Stimulated activated naive CD8-positive, alpha-beta T cell treated with anti-CD3 and anti-CD28 coated beads, Interleukin-15, amount 100 ng/mL, for 72 hours (primary cell): ENCODE measurements at places on chromosomes 7 and 10.

- DNase-seq = no peak
Observed at GRCh38 chr10:21145751-21146435, 248.8 kb upstream of the NEBL start.

- DNase-seq = no peak
Observed at GRCh38 chr10:96309628-96310320, 5.5 kb downstream of the DNTT start.

- DNase-seq = no peak
Observed at GRCh38 chr7:55129541-55130394, 111.0 kb downstream of the EGFR start.

DNA sequence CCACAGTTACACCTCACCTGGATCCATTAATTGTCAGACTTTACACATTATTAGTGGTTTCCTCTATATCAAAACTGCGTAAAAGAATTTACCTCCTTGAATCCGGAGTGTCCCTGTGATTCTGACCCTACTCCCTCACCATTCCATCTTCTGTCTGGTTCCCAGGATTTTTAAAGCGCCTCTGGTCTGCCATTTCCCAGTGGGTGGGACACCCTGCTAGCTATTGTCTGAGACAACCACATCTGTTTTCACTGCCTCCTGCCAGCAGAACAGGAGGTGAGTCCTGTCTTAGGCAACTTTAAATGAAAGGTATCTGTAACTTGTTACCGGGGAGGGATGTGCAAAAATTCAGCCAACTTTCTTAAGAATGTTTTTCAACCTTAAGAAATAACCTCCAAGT, 2.3 kb downstream of the MACROH2A2 start:
- DNase-seq = no peak

- no peak for DNase-seq
Observed at GRCh38 chr7:64863969-64864368, 39.1 kb upstream of the ZNF273 start.

DNA sequence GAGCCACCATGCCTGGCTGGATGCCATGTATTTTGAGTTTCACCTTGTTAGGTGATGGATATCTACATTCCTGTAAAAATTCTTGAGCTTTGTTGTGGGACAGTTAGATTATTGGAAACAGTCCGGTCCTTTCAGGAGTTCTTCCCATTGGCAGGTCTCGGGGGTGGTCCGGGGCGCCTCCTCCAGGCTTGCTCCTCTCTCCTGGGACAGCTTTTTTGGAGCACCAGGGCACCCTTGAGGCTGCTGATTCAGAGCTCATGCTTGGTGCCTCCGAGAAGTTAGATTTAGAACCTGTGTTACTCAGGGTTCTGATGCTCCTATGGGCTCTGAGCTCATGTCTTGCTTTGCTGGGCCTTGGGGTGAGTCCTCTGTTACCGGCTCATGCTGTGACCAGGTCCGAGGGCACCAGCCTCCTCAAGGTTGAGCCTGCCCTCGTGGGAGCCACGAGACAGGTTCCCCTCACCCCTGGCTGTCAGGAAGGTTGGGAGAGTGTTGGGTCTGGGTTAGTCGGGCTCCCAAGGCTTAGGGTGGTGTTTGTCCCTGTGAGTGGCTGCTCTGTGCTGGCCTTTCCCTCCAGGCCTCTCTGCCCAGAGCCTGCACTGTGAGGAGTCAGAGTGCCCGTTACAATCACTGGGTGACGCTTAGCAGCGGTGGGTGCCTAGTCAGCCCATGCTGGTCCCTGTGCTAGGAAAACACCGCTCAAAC, 6.0 kb downstream of the SPRN start:
- DNase-seq = no peak

DNA sequence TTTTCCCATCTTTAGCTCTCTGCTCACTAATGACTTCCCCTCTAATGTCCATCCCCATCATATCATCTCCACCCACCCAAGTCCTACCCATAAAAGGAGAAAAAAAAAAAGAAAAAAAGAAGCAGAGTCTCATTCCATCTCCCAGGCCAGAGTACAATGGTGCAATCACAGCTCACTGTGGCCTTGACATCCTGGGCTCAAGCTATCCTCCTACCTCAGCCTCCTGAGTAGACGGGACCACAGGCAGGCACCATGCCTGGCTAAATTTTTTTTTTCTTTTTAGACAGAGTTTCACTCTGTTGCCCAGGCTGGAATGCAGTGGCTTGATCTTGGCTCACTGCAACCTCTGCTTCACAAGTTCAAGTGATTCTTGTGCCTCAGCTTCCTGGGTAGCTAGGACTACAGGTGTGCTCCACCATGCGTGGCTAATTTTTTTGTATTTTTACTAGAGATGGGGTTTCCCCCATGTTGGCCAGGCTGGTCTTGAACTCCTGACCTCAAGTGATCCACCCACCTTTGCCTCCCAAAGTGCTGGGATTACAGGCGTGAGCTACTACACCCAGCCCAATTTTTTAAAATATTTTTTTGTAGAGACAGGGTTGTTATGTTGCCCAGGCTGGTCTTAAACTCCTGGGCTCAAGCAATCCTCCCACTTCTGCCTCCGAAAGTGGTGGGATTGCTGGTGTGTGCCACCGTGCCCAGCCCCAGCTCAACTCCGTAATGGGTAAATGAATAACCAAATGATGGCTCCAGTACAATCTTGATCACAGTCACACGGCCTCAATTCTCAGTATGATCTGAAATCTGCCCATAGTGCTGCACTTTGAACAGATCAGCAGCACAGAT, 24.6 kb upstream of the SGMS1 start:
- no peak for DNase-seq

- no peak for DNase-seq
Observed at GRCh38 chr7:112267944-112268691, 61.6 kb downstream of the ZNF277 start.

DNA sequence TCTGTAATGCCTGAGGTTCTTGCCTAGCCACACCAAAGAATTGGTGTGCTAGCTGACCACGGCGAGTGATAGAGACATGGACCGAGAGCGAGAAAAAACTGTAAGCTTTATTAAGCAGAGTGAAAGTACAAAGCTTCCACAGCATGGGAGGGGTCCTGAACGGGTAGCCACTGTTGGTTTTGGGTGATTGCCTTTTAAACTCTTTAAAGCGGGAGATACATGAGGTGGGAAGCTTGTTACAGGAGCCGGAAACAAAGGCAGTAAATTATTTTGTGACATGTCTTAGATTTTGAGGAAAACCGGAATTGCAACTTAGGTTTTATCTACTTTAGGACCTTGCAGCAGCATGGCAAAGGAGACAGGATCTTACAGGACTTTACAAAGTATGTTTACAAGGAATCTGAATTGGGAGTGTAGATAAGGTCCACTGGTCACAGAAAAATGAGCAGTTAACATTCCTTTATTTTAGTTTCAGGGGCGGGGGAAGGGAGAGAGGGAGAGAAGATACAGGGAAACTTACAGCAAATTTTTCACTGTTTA, 252.7 kb upstream of the MBL2 start:
- DNase-seq = no peak

DNA sequence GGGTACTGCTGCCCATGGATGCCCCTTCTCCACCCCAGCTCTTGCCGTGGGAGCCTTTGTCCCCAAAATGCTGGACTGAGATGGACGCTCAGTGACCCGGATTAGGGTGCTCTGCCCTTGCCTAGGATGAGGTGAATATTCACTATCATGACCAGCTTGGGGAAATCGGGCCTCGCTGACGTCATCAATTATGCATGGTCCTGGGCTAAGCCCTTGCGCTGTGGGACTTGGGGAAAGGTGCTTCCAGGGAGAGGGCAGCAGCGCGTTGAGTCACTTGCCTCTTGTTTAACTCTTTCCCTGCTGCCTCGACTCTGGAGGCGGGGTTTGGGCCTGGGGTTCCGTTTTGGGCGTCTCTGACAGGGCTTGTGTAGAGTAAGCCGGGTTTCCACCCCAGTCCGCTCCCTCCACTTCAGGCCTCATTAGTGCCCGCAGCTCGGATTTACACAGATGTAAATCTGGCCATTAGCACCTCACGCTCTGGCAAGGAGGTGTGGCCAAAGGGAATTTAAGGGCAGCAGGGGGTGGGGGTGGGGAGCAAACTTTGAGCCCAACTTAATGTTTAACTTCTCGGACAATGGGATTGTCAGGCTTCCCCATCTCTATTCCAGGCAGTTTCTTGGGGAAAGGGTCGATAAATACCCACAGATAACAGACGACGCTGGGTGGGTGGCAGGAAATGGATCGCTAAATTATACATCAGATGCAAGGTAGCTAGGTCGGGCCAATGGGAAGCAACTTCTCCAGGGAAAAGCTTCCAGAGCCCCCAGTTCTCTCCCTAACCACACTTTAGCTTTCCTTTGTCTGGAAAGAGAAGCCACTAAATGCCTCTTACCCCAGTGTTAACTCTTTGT, 51.3 kb upstream of the TCF7L2 start:
- DNase-seq = no peak

DNA sequence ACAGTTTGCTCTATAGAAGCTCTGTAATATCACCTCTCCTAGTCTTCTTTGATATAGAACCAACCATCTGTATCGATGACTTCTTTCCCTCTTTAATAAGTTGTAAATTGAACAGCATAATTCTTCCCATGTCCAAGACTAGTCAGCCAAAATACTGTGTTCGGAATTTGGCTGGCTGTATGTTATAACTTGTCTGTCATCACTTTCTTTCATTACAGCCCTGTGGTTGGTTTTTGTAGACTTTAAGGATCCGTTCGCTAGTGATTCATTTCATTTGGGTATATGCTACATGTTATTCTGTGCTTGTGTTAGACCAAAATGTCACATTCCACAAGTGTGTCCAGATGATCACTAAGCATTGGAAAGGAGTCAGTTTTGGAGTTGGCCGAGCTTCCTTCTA, 155.4 kb upstream of the ITGB1 start:
- DNase-seq = no peak

DNA sequence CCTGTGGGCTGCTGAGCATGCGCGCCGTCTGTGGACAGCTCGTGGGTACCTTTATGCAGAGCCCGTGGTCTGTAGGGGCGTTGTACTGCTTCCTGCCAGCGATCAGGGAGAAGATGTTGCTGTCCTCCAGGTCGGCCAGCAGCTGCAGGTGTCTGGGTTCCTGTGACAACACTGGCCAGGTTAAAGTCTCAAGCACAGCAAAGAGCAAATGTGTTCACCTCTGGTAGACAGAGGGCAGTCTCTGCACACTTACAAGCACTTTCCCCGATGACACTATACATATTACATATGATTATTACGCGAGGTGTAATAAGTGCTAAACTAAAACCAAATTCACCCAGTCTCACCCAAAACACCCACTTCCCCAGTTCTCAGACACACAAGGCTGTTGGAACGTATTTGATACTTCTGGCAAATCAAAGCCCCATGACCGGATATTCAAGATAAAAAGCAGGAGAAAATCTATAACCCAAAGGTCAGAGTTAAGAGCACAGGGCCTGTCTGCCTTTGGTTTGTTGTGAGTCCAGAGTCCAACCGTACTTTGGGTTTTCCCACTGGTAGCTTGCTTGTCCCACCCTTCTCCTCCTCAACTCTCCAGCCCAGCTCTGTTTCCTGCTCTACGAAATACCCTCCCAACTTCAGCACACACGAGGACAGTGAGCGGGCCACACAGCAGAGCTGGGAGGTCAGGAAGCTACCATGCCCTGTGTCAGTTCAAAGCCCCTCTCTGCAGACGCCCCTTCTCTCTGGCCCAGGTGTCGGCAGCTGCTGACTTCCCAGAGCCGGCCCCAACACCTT, 49.7 kb upstream of the DDC start:
- DNase-seq = no peak

- no peak for DNase-seq
Observed at GRCh38 chr7:105682341-105683060, 101.2 kb upstream of the EFCAB10 start.

- DNase-seq = no peak
Observed at GRCh38 chr7:48114589-48114988, 25.5 kb downstream of the UPP1 start.

DNA sequence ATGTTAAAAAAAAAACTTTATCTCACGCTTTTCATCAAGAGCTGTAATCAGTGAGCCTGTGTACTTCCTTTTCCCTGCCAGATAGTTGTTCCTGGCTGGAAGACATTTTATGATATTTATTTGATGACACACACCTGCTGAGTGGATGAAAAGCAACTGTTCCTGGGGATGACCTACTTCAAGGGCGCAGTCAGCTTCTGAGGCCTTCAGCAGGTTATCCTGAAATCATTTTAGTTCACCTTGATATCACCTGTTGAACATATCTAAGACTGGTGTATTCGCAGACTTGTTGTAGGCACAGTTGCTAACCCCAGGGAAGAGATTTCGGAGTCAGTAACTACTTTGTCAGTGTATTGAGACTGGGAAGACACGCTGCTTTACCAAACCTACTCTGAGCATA, 234.5 kb upstream of the TCF7L2 start:
- no peak for DNase-seq

GRCh38 chr7:64854969-64855368, 48.1 kb upstream of the ZNF273 start:
- no peak for DNase-seq

DNA sequence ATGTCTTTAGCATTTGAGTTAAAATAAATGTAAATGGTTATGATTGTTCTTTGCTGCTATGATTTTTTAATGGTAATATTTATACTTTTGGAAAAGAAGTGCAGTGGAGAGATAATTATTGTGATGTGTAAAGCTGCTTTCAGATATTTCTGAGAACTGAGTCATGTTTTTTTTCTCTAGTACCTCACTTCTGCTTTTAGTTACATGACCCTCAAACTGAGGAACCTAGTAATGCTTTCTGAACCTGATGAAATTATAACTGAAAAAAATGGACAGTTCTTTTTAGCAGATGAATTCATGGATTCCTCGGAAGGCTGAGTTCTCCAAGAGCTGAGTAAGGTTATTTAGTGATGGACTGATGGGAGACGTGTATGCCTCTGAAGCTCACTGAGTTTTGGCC, 167.8 kb downstream of the CDCA7L start:
- DNase-seq = no peak

GRCh38 chr10:26682931-26683330, 14.6 kb upstream of the PDSS1 start:
- DNase-seq = no peak

DNA sequence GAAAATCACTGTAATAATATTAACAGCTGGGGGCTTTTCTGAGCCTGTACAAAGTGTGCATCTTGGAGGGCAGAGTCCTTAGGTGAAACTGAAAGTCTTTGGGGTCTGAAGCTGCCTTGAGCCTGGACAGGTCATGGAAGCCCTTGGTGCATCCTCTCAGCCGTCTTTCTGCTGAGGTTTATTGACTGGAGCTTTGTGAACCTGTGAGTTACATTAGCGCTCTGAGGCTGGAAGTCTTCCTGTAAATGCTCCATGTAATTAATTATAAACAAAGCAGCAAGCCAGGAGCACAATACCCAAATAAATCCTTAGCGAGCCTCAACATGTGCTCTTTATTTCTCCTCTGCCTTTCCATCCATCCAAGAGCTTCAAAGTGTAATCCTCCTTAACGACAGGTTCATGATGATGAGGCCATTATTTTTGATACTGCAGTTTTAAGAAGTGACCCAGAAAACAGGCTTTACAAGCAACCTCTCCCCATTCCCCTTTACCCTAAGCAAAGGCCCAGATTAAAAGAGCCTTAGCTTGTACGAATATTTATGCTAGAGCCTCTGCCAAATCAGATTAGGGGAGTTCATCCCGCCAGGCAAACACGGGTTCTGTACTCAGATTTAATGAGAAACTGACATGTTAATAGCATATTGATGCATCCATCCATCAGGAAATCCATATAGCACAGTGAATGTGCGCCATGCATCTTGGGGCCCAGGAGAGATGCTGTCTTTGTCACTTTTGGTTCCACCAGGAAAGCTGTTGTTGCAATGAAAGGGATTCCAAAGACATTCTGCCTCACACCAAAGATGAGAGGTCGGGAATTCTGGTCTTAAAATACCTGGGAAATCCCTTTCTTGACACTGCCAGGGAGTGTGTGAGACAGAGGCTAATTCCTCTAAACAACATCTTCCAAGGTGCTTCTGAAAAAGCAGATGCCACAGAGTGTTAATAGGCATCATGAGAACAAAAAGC, 118.1 kb downstream of the ANLN start:
- DNase-seq = no peak
